CD4-positive, CD25-positive, alpha-beta regulatory T cell (primary cell): ENCODE measurements at places on chromosomes 4 and X. TPM values are rescaled to one million over a fixed set of nuclear protein-coding genes. Genes with fewer than 3 reads are reported as not detected.

GRCh38 chr4:62232814-62233213 is 1032.7 kb downstream of the ADGRL3 start:
- no peak for DNase-seq

RBM47 gene
- 0.14 TPM for polyA plus RNA-seq

HAND2 gene
- not detected for polyA plus RNA-seq

DNA sequence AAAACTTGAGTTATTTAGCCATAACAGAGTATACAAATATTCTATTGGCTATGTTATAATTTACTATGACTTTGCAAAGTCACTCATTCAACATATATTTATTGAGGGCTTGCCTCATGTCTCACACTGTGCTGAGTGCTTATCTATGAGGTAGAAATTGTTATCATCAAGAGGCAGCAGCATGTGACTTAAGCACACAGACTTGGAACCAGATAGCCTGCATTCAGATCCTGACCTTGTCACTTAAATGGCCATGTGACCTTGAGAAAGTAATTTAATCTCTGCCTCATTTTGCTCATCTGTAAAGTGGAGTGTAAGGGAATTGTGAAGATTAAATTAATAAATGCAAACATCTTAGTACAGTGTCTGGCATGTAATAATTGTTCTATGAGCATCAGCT is 10.1 kb upstream of the EXOSC9 start:
- no peak for DNase-seq

DNA sequence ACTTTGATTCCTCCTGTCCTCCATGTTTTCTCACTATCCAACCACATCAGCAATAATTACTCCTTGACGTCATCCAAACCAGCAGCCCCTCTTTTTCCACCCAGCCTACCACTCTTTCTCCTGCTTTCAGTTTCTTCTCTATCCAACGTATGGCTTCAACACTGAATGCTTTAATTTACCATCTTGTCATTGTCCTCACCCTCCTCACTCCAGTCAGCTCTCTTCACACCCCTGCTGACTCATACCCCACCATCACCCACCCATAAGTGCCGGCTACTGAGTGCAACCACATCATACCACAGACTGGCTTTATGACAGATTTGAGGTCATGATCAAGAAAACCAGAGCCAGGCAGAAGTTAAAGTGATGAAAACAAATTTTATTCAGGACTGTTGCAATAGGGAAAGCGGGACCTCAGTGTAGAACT is 9.8 kb upstream of the ANXA5 start:
- DNase-seq = no peak

PRSS12 gene
- polyA plus RNA-seq = not detected

GRCh38 chr4:42350611-42351182 is 46.6 kb upstream of the SHISA3 start:
- DNase-seq = no peak
